Upper lobe of right lung (tissue), 1 donor: ENCODE measurements at places on chromosomes 5 and 9. TPM values are rescaled to one million over a fixed set of nuclear protein-coding genes. Genes with fewer than 3 reads are reported as not detected.

The FYB1 gene
- total RNA-seq, result 45.0 TPM

The GMCL2 gene
- not detected for total RNA-seq

GRCh38 chr5:171537923-171538537, 118.6 kb downstream of the FGF18 start:
- H3K27ac ChIP-seq, result no peak overlapping the region
- H3K27me3 ChIP-seq, result no peaks in the 10 kb centered on the region
- H3K4me3 ChIP-seq, result no peak overlapping the region

The NTNG2 gene
- 7.6 TPM for total RNA-seq

The ARID3C gene
- not detected for total RNA-seq

- no peak overlapping the region for H3K4me3 ChIP-seq
- peaks cover 14% of the 10 kb centered on the region for H3K4me1 ChIP-seq
- H3K27me3 ChIP-seq, result no peaks in the 10 kb centered on the region
- H3K36me3 ChIP-seq, result peaks cover 7% of the 10 kb centered on the region
Observed at GRCh38 chr9:75930730-75931321, 40.4 kb downstream of the PCSK5 start.

The C1QTNF3 gene
- total RNA-seq, result 4.5 TPM

The SMC2 gene
- total RNA-seq, result 7.8 TPM

The SOWAHA gene
- total RNA-seq, result not detected

The ENTPD2 gene
- total RNA-seq, result 0.41 TPM

The PRPF4 gene
- 13.2 TPM for total RNA-seq

GRCh38 chr9:106704056-106704615, 158.8 kb upstream of the ZNF462 start:
- H3K36me3 ChIP-seq, result no peaks in the 10 kb centered on the region
- DNase-seq, result no peak
- no peak overlapping the region for H3K4me3 ChIP-seq
- H3K4me1 ChIP-seq, result no peaks in the 10 kb centered on the region
- H3K27me3 ChIP-seq, result no peaks in the 10 kb centered on the region
